ENCODE measurements at places on chromosomes 6 and 20.
A peak's percentile ranks its signal among the peaks of the same experiment; 100 is the strongest.

- DNase-seq = no peak
Measured at GRCh38 chr20:3681931-3682781, at the start of gene ADAM33. ADAM33 (minus strand) TSS chr20:3682010; CDS start chr20:3682004, 6 bp downstream.

GRCh38 chr6:166691199-166691598, 64.1 kb upstream of the RPS6KA2 start:
- DNase-seq = no peak

GRCh38 chr6:136920216-136920615, 1.9 kb upstream of the SLC35D3 start:
- DNase-seq = peak; percentile 30

DNA sequence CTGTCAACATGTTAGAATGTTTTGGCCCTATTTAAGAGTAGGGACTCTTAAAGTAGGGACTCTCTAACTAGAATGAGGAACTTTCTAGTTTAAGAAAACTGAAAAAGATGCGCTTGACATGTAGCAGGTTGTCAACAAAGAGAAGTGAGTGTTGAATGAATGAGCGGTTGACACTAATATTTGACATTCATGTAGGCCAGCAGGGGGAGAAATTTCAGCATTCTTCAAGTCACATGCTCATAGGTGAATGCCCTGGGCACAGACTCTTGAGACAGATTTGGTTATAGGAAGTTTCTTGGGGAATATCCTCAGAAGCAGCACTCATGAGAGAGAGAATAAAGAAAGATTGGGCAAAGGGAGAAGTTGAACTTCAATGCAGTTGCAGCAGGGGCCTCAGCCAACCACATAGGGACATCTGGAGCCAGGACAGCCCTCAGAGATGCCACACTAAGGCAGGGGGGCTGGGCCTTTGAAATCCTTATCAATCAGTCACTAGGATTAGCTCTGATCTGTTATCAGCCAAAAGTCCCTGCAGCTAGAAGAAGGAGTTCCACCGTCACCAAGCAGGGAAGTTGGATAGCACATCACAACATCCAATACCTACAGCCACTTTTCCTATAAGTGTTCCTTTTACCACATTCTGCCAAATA, 145.1 kb upstream of the FKBP1C start:
- no peak for DNase-seq

GRCh38 chr6:166512567-166512966, 73.9 kb downstream of the RAMACL start:
- DNase-seq = no peak

DNA sequence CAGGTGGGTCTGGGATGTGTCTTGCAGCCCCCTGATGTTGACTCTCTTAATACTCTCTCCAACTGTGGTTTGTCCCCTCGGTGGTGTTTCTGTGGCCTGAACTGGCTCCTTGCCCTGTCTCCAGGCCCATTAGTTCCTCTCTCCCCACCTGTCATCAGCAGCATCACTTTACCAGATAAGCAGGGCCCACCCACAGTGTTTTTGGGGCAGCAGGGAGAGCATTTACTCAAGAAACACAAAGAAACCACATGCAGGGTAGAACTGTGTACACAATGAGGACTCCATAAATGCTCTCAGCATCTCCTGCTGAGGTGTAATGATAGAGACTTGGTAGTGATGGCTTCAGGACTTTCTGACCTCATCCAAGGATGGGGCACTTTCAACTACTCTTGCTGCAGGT, 20.2 kb upstream of the MRPS18A start:
- no peak for DNase-seq

GRCh38 chr20:38180781-38181180, 15.7 kb upstream of the TGM2 start:
- no peak for DNase-seq

DNA sequence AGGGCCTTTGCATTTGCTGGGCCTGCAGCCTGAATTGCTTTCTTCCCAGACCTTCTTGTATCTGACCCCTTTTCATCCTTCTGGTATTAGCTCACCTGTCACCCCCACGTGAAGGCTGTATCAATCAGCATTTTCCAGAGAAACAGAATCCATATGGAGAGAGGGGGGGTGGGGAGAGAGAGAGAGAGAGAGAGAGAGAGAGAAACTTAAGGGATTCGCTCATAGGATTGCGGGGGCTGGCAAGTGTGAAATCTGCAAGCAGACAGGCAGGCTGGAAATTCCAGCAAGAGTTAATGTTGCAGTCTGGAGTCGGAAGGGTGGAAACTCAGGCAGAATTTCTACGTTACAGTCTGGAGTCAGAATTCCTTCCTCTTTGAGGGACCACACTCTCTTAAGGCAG, 410.7 kb upstream of the SULF2 start:
- no peak for DNase-seq

DNA sequence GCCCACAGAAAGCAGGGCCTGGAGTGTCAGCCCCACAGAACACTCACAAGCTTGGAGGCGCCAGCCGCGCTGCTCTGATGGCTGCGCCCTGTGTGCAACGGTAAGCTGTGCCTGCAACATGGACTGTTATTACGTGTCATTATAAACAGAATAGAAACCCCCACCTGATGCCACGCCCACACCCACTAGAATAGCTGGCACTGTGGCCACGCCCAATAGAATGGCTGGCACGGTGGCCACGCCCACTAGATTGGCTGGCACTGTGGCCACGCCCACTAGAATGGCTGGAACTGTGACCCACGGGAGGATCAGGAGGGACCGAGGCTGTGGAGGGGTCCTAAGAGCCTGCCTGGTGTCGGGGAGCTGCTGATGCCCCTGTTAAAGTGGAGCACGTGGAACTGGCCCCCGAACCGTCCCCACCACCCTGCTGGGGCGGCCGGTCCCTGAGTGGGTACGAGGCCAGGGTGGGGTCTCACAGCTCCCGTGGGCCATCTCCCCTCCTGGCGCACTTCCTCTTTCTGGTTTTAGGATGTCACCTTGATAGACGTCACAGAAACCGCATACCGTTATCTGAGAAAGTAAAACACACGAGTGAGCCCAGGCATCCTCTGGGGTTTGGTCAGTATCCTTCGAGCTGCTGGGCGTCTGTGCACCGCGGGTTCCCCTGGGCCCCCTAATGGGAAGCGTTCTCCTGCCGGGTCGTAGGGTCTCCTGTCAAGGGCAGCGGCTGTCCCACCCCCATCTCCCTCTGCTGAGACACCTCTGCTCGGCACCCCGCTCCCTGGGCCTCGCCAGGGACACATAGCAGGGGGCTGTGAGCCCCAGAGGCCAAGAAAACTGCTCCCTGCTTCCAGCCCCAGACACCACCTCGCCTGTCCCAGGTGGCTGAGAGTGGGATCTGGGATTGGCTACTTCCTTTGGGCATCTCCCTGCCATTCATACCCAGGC, 25.4 kb downstream of the SLC17A9 start:
- peak; percentile 47 for DNase-seq

DNA sequence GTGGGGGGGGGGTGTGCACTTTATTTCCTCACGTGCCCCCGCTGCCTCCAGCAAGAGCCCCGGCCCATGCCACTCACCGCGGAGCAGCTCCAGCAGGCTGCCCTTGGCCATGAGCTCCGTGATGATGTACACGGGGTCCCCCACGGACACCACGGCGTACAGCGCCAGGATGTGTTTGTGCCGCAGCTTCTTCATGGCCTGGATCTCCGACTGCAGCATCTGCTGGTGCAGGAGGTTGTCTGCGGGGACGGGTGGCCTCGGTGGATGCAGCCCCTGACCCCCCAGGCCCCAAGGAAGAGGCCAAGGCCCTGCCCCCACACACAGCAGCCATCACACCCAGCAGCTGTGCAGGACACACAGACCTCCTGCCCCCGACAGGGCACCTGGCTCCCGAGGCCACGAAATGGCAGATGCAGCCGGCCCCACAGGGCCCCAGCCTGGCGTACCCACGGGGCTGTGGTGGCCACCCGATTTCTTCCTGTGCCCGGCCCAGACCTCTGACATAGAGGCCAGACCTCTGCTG, 4.7 kb downstream of the PTK6 start:
- no peak for DNase-seq

DNA sequence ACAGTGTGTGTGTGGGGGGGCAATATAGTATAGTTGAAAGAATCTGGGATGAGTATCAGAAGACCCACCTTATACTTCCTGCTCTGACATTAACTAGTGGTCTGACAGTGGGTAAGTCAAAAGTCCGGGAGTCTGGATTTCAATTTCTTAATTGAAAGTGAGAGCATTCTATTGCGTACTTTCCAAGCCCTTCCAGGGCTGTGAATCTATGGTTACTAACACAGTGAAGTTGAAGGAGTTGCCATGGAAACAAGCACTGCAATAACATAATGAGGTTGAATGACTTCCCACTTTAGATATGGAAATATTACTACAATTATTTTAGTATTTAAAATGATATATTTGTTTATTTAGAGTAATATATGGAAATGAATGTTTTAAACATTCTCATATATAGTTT, 80.2 kb downstream of the MLIP start:
- no peak for DNase-seq

GRCh38 chr6:134657751-134658527, 292.0 kb downstream of the ALDH8A1 start:
- no peak for DNase-seq

DNA sequence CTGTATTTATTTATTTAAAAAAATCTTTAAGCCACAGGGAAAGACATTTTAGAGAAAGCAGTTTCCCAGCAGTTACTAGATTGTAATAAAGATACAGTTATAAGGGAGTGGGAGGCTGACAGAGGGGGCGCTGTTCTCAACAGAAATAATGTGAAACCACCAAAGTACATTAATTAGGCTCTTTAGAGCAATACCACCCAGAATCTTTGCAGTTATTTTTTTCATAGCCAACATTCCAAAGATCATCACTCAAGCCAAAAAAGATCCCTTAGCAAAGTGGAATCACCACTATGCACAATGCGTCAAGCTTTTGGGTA, 331.3 kb upstream of the DEFB112 start:
- DNase-seq = no peak

DNA sequence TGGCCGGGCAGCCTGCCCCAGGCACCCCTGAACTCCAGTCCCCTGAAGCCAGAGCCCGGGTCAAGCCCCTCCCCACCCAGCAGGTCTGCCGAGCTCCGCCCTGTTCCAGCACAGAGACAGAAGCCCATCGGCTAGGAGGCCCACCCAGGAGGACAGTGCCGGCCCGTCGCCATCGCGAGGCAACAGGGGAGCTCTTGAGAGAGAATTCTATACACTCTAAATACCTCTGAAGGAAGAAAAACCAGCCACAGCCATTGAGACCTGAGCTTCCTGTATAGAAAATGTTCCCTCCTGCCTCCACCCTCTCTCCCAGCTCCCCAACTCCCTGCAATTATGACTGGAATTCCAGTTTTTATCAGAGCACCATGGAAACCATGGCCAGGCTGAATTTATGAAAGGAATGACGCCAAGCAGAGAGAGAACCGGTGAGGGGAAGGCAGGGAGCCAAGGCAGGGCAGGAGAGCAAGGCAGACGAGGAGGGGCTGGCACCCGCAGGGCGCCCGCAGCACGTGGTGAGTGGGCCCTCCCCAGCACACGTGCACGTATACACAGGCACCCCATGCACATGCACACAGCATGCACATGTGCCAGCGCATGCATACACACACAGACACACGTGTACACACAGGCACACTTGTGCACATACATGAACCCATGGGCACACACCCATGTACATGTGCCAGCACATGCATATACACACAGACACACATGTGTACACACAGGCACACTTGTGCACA, 27.6 kb upstream of the MRGBP start:
- DNase-seq = no peak

DNA sequence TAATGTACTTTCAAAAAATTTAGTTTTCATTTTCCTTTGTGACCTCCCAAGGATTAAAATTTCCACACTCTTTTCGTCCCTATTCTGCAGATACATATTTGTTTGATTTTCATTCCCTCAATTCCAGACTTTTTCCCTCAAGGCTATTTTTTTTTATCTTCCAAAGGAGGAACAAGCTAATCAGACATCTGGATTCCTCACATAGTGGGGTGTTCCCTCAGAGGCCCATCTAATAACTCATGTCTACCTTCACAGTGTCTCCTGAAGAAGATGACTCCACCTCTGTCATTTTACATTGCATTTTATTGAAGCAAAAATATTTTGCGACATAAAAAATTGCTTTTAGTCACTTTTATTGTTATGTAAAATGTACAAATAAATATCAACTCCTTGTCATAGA, 122.2 kb downstream of the RFPL4B start:
- DNase-seq = no peak

DNA sequence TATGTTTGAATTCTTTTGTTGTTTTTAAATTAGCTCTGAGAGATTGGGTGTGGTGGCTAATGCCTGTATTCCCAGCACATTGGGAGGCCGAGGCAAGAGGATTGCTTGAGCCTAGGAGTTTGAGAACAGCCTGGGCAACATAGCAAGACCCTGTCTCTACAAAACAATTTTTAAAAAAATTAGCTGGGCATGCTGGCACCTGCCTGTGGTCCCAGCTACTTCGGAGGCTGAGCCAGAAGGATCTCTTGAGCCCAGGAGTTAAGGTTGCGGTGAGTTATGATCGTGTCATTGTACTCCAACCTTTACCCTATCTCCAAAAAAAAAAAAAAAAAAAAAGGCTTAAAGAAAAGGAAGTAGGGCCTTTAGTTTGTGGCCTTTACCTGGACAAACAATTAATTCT, 22.9 kb downstream of the DHX35 start:
- no peak for DNase-seq

DNA sequence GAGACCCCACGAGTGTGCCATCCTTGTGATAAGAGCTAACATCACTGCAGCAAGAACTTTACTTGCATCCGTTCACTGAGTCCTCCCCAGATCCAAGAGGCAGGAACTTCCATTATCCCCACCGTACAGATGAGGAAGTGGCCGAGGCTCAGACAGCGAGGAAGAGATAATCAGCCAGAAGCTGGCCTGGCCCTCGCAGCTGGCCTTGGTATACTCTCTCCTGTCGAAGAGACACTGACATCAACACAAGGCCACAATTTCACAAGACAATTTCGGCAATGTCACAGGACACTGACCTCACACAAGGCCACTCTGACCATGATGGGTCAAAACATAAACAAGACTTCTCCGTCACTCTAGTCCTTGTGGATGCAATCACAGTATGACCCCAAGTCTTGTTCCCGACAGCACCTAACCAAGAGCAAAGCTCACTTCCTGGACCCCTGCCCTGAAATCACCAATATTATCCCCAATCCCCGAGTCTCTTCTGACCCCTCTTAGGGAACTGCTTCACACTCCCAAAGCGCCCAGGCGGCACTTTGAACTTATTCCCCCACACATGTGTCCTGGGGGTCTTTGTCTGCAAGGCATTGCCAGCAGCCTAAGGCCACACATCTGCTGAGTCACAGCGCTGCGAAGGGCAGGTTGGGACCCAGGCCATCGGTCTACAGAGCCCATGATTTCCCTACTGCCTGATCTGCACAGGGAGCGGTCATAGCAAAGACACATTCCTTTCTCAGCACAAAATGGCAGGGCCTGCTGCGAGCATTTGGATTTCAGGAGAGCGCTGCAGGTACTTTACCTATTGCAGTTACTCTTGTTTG, 14.8 kb upstream of the VAPB start:
- no peak for DNase-seq

DNA sequence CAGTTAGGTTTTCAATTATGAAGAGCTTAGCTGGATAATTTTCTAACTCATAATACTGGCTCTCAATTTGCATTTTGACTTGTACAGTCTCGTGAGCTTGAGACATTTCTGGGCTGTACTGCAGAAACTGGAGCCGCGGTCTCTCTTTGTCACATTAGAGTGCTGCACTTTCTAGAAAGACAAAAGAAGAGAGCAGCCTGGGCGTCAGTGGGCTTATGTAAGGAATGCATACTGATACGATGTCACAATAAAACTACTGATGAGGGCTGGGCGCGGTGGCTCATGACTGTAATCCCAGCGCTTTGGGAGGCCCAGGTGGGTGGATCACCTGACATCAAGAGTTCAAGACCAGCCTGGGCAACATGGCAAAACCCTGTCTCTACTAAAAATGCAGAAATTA, 120.8 kb downstream of the MOXD1 start:
- no peak for DNase-seq
